ENCODE measurements at places on chromosomes 1 and 21.

DNA sequence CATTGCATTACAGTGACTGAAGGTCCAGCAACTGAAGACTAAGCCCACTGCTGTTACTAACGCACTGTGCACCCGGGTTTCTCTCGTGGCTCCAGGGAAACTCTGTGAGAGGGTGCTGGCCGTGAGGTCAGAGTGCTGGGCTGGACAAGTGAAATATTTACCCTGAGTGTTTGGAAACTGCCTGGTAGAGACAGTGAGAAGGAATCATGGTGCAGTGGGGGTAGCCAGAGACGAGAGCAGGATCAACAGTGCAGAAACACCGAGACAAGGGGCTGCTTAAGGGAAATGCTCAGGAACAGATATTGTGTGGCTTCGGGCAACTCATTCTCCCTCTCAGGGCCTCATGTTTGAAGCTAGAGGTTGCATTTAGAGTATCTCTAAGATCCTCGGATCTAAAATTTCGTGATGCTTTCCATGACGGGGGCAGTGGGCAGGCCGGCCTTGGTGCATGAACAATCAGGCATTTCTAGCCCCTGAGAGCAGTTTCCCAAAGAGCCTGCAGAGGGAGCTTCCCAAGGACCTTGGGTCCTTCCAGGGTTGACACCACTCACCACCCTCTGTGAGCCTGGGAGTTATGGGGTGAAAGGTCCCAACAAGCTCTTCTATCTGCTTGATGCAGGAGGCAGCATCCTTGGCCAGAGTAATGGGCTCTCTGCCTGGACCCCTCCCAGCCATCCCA is 9.7 kb downstream of the CD2 start:
- H3K4me3 ChIP-seq, result no peak overlapping the region
- peak; percentile 32 for ATAC-seq

GRCh38 chr1:64162151-64162550 is 41.3 kb upstream of the UBE2U start:
- H3K27me3 ChIP-seq, result peaks cover 13% of the 10 kb centered on the region
- no peaks in the 10 kb centered on the region for H3K4me1 ChIP-seq

DNA sequence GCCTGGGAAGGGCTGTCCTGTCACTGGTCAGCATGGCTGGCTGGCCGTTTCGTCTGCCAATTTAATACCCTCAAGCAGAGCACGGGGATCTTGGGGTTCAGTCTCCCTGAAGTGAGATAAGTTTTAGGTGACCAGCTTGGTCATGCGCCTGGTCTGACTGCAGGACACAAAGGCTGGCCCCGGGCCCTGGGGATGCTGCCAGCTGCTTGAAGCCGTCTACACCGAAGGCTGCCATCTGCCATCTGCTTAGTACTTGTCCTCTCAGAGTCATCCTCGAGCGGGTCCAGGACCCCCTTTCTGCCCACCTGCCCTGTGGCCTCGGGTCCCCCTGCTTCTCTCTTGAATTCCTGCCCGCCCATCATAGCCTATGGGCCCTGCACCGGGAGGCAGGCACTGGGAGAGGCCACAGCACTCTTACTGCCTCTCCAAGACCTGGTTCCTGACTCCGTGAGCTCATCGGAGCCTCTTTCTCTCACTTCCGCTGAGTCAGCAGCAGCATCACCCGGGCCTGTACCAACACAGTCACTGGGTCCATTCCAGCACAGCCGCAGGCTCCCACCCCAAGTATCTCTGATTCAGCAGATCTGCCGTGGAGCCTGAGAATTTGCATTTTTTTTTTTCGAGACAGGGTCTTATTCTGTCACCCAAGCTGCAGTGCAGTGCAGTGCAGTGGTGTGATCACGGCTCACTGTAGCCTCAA is 7.0 kb downstream of the FBLIM1 start:
- H3K4me1 ChIP-seq, result no peaks in the 10 kb centered on the region
- H3K36me3 ChIP-seq, result no peaks in the 10 kb centered on the region
- H3K27me3 ChIP-seq, result peaks cover 80% of the 10 kb centered on the region
- H3K4me3 ChIP-seq, result no peak overlapping the region
- no peak overlapping the region for H3K27ac ChIP-seq

- no peak overlapping the region for H3K4me3 ChIP-seq
- peaks cover 7% of the 10 kb centered on the region for H3K4me1 ChIP-seq
- no peak for ATAC-seq
- H3K27me3 ChIP-seq, result no peaks in the 10 kb centered on the region
- no peak overlapping the region for H3K27ac ChIP-seq
These were observed 77.0 kb upstream of the MACF1 start for GRCh38 chr1:39127513-39127912.

- H3K4me1 ChIP-seq, result no peaks in the 10 kb centered on the region
- H3K27ac ChIP-seq, result no peak overlapping the region
- H3K4me3 ChIP-seq, result no peak overlapping the region
- no peaks in the 10 kb centered on the region for H3K36me3 ChIP-seq
- ATAC-seq, result no peak
These were observed 36.2 kb upstream of the C1QA start for GRCh38 chr1:22600071-22600816.
